ENCODE measurements at places on chromosomes 11 and 22. TPM values are rescaled to one million over a fixed set of nuclear protein-coding genes. Genes with fewer than 3 reads are reported as not detected.

DNA sequence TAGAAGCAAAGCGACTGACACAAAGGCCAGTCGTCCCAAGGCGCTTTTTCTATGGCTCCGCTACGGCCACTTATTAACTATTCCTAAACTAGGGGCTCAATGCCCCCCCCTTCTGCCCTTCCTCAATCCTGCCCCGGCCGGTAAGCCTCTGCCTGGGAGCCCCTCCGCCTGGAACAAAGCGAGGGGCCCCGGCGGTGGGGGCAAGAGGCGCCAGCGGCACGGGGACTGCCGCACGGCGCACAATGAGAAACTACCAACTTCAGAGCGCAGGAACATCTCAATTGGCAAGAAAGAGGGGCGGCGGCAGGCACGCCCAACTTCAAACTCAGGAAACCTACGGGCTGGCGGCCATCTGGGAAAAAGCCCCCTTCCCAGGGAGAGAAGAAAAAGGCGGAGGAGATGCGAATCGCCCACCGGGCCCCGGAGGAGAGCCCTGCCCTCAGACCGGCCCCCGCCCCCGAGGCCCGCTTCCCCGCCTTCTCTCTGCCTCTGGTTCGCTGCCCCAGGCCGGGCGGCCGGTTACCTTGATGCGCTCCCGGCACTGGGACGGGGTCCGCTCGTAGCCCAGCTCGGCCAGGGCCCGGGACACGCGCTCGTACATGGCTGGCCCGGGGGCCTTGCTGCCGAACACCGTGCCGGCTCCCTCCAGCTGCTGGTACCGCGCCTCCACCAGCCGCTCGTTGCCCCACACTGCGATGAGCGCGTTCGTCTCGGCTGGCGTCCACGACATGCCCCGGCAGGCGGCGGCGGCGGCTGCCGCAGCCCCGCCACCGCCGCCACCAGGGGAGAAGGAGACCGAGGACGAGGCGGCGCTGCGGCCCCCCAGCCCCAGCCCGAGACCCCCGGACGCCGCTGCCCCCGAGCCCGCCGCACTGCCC, 619 bp downstream of the MSANTD2 start:
- peak; percentile 18 for DNase-seq

- peak; percentile 43 for DNase-seq
Measured at GRCh38 chr22:44181912-44182587, 1.3 kb downstream of the PARVG start.

- DNase-seq: no peak
Measured at GRCh38 chr11:121082670-121083069, 18.4 kb upstream of the TECTA start.

Gene GGTLC3
- not detected for total RNA-seq

DNA sequence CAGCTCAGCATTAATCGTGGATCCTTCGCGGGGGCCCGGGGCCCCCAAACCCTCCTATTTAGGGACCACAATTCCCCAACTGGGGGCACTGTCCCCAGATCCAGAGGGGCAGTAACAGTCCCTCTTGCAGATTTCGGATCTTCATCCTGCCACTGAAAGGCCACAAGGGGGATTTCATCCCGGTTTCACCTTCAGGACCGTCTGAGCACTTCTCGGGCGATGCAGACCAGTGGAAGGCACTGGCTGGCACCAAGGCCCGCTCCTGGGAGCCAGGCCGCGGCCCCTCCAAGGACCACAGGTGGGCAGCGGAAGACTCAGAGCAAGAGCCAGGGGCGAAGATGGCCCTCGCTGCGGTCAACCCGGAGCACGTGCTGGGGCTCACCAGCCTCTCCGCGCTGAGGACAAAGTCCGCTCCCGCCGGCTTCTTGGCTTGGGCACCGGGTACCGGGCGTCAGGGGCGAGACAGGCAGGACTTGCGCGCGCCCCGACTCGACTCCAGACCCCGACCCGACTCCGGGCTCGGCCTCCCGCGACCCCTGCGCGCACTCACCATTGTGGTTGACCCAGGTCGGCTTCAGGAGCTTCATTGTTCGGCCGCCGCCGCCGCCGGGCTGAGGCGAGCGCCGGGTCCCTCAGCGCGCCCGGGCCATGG, 517 bp downstream of the HIRA start:
- DNase-seq: peak; percentile 51

- DNase-seq: no peak
Measured at GRCh38 chr11:60116996-60117790, 28.7 kb downstream of the MS4A2 start.

Gene OR56A4
- 0.09 TPM for total RNA-seq

DNA sequence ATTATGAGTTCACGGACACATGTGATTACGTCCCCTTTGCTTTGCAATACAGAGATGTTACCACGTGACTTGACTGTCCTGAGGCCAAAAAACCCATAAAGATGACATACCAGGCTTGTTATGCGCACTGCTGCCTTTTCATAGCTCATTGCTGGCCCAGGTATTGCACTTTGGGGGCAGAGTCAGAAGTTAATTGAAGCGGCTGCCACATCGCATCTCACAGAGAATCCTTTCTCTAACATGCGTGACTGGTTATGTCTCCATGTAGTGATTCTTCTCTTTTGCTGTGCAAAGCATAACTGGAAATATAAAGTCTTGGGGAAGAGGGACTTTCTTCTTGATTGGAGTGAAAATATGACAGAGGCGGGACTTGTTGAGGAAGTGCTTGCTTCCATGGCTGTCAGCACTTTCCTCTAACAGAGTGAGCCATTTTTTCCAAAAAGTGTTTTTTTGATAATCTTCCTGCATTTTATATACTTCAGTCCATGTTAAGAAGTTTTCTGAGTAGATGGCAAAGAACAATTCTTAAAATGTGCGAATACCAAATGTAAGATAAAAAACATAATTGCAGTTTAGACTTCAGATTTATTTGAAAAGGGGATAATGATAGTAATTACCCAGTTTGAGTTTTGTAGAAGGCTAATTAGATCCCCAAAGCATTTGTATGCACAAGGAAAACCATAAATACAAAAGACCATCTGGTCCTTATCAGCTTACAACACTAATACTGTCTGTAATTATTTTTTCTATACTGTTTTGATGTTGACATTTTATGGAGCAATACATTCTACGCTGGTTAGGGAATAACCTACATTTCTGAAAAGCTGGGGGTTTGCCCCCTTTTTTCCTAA, 324.6 kb upstream of the MTNR1B start:
- DNase-seq: no peak

- DNase-seq: no peak
Measured at GRCh38 chr11:44564670-44565210, 723 bp upstream of the CD82 start.

Gene TESMIN
- total RNA-seq: 3.9 TPM

GRCh38 chr11:64852804-64853509, 8.5 kb upstream of the CDC42BPG start:
- DNase-seq: no peak

Gene RCOR2
- total RNA-seq: not detected

Gene CHEK1
- 8.9 TPM for total RNA-seq

Gene TMEM80
- 33.0 TPM for total RNA-seq

DNA sequence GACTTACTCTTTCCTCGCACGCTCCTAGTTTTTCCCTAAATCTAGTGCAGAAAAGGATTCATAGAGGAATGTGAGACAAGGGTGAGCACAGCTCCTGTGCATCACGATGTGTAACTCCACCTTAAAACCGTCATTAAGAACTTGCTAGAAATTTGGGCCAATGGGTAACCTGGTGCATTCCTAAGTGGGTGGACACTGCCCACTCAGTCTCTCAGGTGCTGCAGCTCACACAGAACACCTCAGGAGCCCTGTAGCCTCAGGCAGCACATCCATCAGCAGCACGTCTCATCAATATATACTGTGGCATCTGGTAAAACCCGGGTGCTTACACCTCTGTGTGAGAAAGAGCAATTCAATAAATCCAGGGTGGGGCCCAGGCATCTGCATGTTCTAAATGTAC, 12.4 kb downstream of the POU2AF3 start:
- no peak for DNase-seq

DNA sequence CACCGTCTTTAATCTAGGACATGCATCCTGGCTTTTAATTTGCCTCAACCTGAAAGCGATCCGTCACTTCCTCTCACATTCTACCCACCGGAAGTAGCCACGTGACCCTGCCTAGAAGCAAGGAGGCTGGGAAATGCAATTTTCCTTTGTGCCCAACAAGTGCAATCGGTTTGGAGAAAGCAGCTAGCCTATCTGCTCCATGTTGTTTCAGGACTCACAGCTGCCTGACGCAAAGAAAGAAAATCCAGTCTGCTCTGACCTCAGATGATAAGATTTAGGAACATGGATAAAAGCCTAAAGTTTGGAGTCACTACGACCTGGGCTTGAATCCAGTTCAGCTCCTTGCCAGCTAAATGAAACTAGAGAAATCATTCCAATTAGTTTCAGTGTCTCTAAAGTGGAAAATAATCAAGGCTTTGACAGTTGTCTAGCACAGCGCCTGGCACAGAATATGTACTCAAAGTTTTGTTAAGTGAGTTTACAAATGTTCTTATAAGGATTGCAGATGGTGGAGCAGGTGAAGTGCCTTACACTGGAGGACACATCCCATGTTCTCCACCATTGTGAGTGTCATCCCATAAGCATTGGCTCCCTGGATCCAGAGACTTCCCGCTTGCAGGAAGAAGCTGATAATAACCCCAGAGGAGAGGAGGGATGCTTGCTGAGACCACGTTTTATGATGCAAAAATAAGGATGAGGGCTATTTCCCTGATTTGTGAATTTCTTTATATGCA, 553.7 kb downstream of the MN1 start:
- no peak for DNase-seq

DNA sequence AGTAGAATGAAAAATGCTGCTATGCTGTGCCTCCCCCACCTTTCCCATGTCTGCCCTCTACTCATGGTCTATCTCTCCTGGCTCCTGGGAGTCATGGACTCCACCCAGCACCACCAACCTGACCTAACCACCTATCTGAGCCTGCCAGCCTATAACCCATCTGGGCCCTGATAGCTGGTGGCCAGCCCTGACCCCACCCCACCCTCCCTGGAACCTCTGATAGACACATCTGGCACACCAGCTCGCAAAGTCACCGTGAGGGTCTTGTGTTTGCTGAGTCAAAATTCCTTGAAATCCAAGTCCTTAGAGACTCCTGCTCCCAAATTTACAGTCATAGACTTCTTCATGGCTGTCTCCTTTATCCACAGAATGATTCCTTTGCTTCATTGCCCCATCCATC, 14.9 kb upstream of the HBE1 start:
- no peak for DNase-seq

- DNase-seq: no peak
Measured at GRCh38 chr11:72195518-72196270, 3.8 kb downstream of the FOLR1 start.

DNA sequence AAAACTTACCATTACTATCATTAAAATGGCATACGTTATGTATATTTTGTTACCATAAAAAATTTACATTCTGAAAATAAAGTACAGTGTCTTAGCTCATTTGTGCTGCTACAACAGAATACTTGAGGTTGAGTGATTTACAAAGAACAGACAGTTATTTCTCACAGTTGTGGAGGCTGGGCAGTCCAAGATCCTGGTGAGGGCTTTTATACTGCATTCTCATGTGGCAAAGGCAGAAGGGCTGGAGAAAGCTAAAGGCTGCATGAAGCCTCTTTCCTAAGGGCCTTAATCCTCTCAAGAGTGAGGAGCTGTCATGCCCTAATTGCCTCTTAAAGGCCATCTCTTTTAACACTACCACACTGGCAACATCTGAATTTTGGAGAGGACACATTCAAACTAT, 13.3 kb downstream of the GGTLC2 start:
- DNase-seq: no peak

GRCh38 chr11:35478471-35479091, 46.8 kb downstream of the PAMR1 start:
- DNase-seq: no peak

GRCh38 chr22:46770151-46770641, 7.7 kb downstream of the TBC1D22A start:
- no peak for DNase-seq

Gene VPREB3
- not detected for total RNA-seq

Gene NDUFS3
- total RNA-seq: 115 TPM

DNA sequence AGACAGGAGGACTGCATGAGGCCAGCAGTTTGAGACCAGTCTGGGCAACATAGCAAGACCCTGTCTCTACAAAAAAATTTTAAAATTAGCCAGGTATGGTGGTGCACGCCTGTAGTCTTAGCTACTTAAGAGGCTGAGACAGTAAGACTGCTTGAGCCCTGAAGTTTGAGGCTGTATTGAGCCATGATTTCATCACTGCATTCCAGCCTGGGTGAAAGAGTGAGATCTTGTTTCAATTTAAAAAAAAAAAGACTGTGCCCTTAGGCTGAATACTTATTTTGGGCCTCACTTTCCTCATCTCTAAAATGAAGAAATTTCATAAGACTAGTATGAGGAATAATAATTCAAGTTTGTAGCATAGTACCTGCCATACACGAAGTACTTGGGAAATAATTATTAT, 6.9 kb downstream of the AQP11 start:
- no peak for DNase-seq

- no peak for DNase-seq
Measured at GRCh38 chr11:128464878-128465450, 122.4 kb downstream of the ETS1 start.

Gene MS4A4E
- 0.92 TPM for total RNA-seq

GRCh38 chr11:13384908-13385640, 77.9 kb downstream of the BTBD10 start:
- DNase-seq: no peak

GRCh38 chr11:133064961-133065360, 467.3 kb downstream of the OPCML start:
- DNase-seq: no peak

DNA sequence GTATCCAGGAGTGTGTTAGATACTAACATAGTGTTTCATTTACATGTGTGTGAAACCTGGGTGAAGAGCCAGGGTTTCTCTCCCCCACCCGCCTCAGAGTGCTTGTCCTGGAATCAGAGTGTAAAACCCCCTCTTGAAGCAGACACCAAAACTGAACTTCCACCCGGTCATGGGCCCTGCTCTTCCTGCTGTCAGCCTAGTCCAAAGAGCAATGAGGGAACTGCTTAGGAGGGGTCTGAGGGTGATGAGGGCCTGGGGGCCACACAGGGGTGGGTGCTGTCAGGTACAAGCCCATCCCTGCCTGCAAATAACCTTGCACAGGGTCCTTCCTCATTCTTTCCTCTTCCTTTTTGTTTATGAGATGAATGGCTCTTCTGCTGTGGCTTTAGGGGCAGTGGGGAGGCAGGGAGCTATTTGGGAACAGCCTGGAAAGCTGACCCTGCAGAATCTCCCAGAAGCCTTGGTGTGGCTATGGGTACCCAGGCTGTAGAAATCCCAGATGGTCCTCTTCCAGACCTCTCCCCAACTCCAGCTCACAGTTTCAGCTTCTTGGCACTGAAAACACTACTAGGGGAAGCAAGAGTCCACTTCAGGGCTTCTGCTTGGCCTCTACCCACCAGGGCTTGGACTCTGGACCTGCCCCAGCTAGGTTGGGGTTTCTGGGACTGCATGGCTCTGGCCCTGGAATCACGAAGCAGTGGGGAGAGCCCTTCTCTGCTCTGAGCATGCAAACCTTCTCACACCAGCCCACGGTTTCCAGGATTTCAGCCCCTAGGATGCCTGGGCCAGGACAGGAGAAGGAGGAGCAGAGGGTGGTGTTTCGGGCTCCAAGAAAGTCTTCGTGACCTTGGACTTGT, 8.5 kb downstream of the BATF2 start:
- no peak for DNase-seq

- DNase-seq: no peak
Measured at GRCh38 chr11:130457623-130458409, 9.4 kb downstream of the ADAMTS15 start.

GRCh38 chr11:115974703-115975102, 470.5 kb upstream of the CADM1 start:
- no peak for DNase-seq

- peak; percentile 22 for DNase-seq
Measured at GRCh38 chr11:28110821-28111200, 2.6 kb downstream of the METTL15 start.

GRCh38 chr11:1920909-1921573, 1.5 kb downstream of the TNNT3 start:
- peak; percentile 22 for DNase-seq

- no peak for DNase-seq
Measured at GRCh38 chr11:75665990-75666389, 2.8 kb downstream of the MAP6 start.

Data from natural killer cell (primary cell).